ENCODE measurements at places on chromosomes 7 and 10.

DNA sequence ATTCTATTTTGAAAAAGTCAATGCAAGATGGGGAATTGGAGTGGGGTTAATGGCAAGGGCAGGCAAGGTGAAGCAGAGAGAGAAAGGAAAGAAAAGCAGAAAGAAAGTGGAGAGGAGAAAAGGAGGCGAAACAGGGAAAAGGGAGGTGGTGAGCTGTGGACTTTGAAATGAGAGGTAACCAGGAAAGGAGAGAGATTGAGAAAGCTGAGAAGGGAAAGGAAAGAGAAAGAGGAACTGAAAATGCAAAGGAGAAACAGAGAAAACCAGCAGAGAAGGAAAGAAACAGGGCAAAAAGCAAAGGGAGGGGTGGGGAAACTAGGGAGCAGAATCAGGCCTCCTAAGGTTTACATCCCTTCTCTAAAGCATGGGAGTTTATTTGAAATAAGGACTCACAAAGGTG lies 72.5 kb upstream of the TPK1 start:
- DNase-seq: no peak

DNA sequence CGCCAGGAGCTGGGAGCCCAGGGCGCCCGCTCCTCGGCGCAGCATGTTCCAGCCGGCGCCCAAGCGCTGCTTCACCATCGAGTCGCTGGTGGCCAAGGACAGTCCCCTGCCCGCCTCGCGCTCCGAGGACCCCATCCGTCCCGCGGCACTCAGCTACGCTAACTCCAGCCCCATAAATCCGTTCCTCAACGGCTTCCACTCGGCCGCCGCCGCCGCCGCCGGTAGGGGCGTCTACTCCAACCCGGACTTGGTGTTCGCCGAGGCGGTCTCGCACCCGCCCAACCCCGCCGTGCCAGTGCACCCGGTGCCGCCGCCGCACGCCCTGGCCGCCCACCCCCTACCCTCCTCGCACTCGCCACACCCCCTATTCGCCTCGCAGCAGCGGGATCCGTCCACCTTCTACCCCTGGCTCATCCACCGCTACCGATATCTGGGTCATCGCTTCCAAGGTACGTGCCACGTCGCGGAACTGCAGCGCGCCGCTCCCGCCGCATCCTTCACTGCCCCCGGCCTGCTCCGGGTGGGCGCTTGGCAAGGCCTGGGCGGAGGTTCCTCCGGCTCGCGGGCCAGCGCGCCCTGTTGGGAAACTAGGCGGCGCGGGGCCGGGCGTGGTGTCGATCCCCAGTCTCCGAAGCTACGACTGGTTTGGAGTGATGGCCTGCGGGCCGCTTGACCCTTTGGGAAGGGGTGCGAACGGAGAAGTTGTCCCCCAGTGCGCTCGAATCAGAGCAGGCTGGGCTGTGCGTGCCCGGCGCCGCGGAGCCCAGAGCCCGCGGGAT lies 868 bp downstream of the EMX2 start:
- no peak for DNase-seq

DNA sequence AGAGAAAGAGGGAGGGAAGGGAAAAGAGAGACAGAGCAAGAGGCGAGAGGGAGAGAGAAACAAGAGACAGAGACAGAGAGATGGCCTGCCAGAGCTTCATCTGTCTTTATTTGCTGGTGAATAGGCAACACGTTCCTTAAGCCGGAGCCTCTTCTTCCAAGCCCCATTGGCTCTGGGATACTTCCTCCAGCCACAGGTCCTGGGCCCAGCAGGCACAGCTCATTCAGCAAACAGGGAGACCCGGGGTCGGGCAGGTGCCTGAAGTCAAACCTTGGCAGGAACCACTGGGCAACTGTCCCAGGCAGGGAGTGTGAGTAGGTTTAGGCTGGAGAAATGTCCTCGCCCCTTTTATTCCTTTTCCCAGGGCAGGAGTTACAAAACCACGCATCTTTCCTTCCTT lies 68.2 kb downstream of the MYL10 start:
- DNase-seq: no peak

DNA sequence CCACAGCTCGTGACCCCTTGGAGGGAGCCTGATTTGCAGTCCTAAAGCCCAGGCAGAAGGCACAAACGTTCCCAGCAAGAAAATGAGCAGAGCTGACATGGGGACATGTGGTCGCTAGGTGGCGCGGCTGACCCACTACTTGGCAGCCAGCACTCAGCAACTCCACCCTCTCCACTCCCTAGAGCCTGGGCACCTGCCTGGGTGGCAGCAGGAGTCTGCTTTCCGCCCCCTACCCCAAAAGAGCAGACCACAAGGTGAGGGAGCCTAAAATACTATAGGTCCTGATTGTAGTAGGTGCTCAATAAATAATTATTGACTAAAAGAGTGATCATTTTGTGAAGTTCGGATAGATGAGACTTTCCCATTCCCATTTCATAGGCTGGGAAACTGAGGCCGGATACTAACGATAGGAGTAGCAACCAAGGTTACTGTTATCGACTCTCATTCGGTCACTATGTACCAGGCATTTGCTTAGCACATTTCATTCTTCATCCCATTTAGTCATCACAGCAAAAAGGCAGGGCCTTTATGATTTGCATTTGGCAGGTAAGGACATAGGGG lies 57.4 kb downstream of the NEUROG3 start:
- DNase-seq: peak; percentile 78

DNA sequence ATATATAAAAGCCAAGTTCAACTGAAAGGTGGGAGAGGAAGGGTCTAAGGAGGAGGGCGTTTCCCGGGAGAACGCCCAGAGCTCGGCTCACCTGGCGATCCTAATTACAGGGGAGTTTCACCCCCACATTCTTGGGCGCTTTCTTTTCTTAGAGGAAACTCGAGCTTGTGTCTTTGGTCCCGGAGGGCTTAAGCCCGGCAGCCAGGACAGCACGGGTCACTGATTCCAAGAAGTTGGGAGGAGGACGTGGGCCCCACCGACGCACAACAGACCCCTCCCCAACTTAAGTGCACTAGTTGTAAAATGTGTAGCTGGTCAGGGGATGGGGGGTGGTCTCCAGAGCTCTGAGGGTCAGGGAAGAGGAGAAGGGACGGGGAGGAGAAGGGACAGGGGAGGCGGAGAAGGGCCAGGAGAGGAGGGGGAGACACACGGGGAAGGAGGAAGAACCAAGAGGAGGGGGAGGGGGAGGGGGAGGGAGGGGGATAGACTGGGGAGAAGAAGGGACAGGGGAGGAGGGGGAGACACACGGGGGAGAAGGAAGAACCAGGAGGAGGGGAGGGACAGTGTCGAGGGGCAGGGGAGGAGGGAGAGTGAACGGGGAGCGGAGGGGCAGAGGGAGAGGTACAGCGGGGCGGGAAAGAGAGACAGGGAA lies 874 bp downstream of the BAIAP2L1 start:
- DNase-seq: no peak

- no peak for DNase-seq
Measured at GRCh38 chr10:86346799-86347665, 19.6 kb downstream of the GRID1 start.

Measured in activated CD4-positive, CD25-positive, alpha-beta regulatory T cell treated with anti-CD3 and anti-CD28 coated beads, Interleukin-2, amount 50 U/mL, for 72 hours (primary cell).